ENCODE measurements at places on chromosomes 11 and 22. TPM values are rescaled to one million over a fixed set of nuclear protein-coding genes. Genes with fewer than 3 reads are reported as not detected.

SERHL2 gene
- 0.69 TPM for total RNA-seq

PTPN5 gene
- total RNA-seq = 16.4 TPM

- peaks cover 19% of the 10 kb centered on the region for H3K27me3 ChIP-seq
- H3K27ac ChIP-seq = peak within 1 kb of the TSS; percentile 57
- H3K4me1 ChIP-seq = peaks cover 42% of the 10 kb centered on the region
- DNase-seq = peak; percentile 72
- peaks cover 4% of the 10 kb centered on the region for H3K36me3 ChIP-seq
Measured at GRCh38 chr11:44950625-44951476, at the start of gene TP53I11. Gene TP53I11 (minus strand): TSS chr11:44950883. CDS start chr11:44938335, 12,548 bp downstream.

DNA sequence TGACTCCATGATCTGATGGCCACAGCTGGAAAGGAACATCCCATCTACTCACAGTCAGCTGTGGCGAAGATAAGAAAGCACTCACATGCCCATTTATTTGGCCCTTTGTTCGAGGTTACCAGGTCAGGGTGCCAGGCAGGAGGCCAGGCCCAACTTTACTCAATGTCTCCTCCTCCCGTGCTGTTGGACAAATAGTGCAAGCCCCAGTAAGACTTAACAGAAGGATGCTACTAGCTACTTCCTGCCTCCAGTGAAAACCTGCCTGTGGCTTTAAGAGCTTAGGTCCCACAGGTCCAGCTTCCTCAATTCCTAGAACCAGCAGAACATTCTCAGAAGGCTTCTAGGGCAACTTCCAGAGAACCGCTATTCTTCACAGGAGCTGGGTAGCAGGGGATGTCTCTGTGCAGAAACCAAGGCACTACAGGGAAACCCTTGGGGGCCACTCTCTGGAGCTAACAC lies 12.9 kb upstream of the CRY2 start:
- no peak overlapping the region for H3K4me3 ChIP-seq
- no peak for DNase-seq
- no peaks in the 10 kb centered on the region for H3K4me1 ChIP-seq
- H3K27me3 ChIP-seq = peaks cover 3% of the 10 kb centered on the region
- no peak overlapping the region for H3K27ac ChIP-seq

DNA sequence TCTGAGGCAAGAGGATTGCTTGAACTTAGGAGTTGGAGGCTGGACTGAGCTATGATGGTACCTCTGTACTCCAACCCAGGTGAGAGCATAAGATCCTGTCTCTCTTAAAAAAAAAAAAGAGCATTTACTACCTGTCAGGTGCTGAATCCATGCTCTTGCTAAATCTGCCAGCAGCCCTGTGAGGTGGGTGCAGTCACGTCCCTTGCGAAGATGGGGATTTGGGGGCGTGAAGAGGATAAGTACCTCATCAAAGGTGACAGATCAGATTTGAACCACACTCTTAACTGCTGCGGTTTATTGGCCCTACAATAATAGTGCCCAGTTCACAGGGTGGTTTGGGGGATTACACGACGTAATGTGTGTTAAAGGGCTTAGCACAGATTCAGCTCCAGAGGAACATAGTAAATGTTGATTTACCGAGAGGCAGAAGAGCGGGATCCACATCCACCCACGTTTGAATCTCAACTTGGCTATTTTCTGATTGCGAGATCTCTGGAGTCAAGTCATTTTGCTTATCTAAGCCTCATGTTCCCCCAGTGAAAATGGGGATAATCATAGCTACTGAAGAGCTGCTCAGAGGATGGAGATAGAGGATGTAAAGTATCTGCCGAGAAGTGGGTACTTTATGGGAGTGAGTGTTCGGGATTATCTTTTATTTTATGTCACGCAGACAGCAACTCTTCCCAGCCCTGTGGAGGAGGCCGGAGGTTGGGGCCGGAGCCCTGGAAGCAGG lies 28.1 kb upstream of the LRRC10B start:
- H3K4me1 ChIP-seq = peaks cover 2% of the 10 kb centered on the region
- peaks cover 5% of the 10 kb centered on the region for H3K36me3 ChIP-seq
- H3K27me3 ChIP-seq = peaks cover 10% of the 10 kb centered on the region
- H3K4me3 ChIP-seq = no peak overlapping the region
- DNase-seq = no peak

DNA sequence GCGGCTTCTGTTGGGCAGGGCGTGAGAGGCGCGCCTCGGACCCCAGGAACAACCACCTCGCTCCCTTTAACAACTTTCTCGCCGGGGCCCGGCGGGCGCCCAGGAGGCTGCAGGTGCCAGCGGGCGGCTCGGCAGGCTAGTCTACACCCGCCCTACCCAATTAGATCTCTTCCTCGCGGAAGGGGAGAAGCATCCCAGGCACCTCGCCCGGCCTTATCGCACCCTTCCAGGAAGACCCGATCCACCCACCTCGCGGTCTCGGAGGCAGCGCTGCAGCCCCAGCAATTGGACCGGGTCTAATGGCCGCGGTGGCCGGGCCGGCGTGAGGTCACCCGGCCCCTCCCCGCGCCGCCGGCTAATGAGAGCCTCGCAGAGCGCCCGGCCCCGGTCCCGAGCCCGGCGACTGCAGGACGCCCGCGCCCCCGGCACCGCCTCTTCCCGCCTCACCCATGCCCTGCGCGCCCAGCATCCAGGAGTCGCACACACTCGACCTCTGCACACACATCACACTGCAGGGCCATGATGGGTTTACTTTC lies at the start of gene PLAAT3:
PLAAT3 (minus strand) TSS at position 298 of the 536 bp plus-strand sequence. CDS start 419 bp downstream, outside the sequence.
- no peaks in the 10 kb centered on the region for H3K27me3 ChIP-seq
- peak within 1 kb of the TSS; percentile 87 for H3K4me3 ChIP-seq
- H3K4me1 ChIP-seq = peaks cover 10% of the 10 kb centered on the region
- H3K36me3 ChIP-seq = no peaks in the 10 kb centered on the region
- no peak within 1 kb of the TSS for H3K27ac ChIP-seq

DNA sequence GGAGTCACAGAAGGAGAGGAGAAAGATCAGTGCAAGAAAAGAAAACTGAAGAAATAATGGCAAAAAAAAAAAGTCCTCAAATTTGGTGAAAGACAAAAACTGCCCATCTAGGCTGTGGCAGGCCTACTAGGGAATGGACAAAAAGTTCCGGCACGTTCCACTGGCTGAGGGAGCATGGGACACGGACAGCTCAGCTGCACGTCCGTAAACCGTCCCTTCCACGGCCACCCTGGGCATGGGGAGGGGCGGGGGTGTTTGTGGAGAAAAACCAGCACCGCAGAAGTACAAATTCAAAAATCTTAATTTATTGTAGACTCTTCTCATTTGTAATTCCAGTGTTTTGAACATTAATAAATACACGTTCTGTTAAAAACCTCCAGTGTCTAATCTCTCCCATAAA lies 25.4 kb downstream of the TRMU start:
- H3K36me3 ChIP-seq = peaks cover 19% of the 10 kb centered on the region
- no peak overlapping the region for H3K4me3 ChIP-seq
- peaks cover 7% of the 10 kb centered on the region for H3K27me3 ChIP-seq

- no peak overlapping the region for H3K4me3 ChIP-seq
- no peak for DNase-seq
- H3K4me1 ChIP-seq = no peaks in the 10 kb centered on the region
Measured at GRCh38 chr11:27621405-27622161, 78.7 kb downstream of the BDNF start.

DNA sequence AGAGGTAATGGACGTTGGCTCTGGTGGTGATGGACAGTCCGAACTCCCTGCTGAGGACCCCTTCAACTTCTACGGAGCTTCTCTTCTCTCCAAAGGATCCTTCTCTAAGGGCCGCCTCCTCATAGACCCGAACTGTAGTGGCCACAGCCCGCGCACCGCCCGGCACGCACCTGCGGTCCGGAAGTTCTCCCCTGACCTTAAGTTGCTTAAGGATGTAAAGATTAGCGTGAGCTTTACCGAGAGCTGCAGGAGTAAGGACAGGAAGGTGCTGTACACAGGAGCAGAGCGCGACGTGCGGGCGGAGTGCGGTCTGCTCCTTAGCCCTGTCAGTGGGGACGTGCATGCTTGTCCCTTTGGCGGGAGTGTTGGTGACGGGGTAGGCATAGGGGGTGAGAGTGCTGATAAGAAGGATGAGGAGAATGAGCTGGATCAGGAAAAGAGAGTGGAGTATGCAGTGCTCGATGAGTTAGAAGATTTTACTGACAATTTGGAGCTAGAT lies 6.1 kb downstream of the DGCR8 start:
- H3K4me1 ChIP-seq = peaks cover 32% of the 10 kb centered on the region
- no peak for DNase-seq
- peak overlapping the region; percentile 72 for H3K27ac ChIP-seq
- peak overlapping the region; percentile 70 for H3K4me3 ChIP-seq
- H3K27me3 ChIP-seq = peaks cover 17% of the 10 kb centered on the region

KCNJ4 gene
- 0.21 TPM for total RNA-seq

NAALADL1 gene
- total RNA-seq = not detected

DNA sequence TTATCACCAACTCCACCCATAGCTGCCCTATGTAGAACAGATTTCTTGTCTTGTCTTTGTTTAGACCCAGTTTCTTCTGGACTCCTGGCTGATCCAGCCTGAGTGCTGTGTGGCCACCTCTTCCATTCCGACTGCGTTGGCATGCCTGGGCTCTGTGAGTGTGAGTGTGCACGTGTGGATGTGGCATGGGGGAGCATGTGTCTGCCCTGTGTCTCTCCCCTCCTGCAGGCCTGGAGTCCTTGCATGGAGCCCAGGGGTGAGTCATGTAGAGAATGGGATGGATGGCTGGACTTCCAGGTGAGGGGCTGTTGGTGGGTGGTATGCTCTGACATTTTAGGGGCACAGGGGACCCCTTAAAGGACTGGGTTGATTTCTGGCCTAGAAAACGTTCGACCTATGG lies 194.7 kb downstream of the GRIK4 start:
- peaks cover 14% of the 10 kb centered on the region for H3K27me3 ChIP-seq
- peaks cover 8% of the 10 kb centered on the region for H3K4me1 ChIP-seq
- peaks cover 6% of the 10 kb centered on the region for H3K36me3 ChIP-seq

All from endothelial cell (in vitro differentiated cells).